Brain (organoid and tissue), 16 donors: ENCODE measurements at places on chromosomes 7 and 10.

DNA sequence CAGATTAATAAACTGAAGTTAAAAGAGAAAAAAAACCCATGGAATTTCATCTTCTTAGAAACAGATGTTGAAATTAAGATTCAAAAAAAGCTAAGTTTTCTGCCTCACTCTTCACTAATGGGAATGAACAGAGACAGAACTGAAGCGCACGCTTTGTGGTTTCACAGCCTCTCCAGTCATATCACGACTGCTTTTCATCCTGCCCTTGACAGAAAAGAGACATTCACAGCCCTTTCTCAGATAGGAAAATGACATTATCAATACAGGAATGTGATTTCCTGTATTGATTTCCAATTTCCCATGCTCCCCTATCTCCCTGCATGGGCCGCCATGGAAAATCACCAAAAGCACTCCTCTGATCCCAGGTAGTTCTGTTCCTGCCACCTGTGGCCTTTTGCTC lies 108.2 kb downstream of the PFKFB3 start:
- DNase-seq = no peak

DNA sequence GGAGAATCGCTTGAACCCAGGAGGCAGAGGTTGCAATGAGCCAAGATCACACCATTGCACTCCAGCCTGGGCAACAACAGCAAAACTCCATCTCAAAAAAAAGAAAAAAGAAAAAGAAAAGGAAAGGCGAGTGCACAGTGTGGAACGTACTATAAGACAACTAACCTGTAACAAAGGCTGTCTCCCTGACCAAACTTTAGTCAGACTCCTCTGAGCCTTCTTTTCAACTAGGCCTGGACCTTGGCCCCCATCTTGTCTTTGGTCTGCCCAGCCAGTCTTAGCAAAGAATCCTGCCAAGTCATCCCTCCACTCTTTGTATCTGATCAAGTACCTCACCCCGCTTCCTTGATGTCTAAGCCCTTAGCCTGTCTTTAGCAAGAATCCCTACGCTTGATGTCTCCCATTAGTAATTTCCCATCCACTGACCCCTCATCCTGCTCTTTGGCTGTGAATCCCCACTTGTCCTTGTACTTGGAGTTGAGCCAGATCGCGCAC lies 68.9 kb upstream of the KDM7A start:
- no peak for DNase-seq

GRCh38 chr7:22278660-22279059 lies 78.3 kb downstream of the RAPGEF5 start:
- DNase-seq = no peak

GRCh38 chr10:120979435-120980278 lies 128.5 kb downstream of the WDR11 start:
- peak; percentile 86 for DNase-seq

- DNase-seq = no peak
Measured at GRCh38 chr7:87199241-87199640, 20.3 kb downstream of the TMEM243 start.

- no peak for DNase-seq
Measured at GRCh38 chr10:32273336-32273735, 73.6 kb downstream of the EPC1 start.

DNA sequence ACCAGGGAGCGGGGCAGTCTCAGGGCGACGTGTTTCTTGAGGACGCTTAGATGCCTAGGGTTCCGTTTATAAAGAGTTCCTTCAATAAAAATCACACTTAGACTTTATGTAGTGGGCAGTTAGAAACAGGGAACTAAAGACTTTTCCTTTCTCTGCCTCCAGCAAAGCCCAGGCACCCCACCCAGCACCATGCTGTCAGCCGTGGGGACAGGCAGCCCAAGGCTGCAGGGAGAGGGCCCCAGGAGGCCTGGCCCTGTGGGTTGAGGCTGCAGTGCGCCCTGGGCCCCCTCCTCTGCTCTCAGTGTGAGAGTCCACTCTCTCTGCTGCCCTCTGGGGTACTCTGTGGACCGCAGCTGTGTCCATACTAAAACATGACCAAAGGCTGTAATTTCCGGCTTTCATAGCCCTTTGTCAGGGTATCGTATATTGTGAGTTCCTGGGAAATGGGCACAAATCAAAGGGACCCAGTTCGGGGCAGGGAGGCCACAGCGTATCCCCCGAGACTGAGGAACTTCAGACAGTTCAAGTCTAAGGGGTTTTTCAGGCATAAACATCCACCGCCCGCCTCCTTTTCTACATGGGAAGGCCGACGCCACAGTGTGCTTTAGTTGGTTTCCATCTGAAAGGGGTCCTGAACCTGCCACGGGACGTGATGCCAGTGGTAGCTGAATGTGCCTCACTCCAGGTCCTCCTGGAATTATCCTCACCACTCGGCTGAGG lies 59.7 kb downstream of the DNAJB6 start:
- no peak for DNase-seq

GRCh38 chr10:29583674-29584073 lies 51.1 kb downstream of the SVIL start:
- no peak for DNase-seq

GRCh38 chr10:22856444-22857074 lies 71.3 kb upstream of the ARMC3 start:
- no peak for DNase-seq

- DNase-seq = no peak
Measured at GRCh38 chr10:3467052-3467951, 294.7 kb upstream of the PITRM1 start.

GRCh38 chr10:24722131-24722675 lies 1.5 kb downstream of the ARHGAP21 start:
- DNase-seq = peak; percentile 52

DNA sequence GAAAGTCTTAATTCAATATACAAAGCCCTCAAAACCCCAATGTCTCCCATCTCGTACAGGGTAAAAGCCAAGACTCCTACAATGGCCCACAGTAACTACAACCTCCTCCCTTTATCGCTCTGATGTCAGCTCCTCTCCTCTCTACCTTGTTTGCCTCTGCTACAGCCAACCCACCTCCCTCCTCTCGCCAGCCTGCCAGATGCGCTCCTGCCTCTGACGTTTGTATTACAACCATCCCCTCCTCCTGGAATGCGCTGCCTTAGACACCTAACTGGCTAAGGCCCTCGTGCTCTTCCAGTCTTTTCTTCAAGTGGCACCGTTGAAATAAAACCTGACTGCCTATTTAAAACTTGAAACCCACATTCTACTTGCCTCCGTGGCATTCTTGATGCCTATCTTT lies 115.3 kb upstream of the MYO3A start:
- DNase-seq = no peak

- DNase-seq = no peak
Measured at GRCh38 chr10:24897326-24897926, 55.0 kb downstream of the PRTFDC1 start.

DNA sequence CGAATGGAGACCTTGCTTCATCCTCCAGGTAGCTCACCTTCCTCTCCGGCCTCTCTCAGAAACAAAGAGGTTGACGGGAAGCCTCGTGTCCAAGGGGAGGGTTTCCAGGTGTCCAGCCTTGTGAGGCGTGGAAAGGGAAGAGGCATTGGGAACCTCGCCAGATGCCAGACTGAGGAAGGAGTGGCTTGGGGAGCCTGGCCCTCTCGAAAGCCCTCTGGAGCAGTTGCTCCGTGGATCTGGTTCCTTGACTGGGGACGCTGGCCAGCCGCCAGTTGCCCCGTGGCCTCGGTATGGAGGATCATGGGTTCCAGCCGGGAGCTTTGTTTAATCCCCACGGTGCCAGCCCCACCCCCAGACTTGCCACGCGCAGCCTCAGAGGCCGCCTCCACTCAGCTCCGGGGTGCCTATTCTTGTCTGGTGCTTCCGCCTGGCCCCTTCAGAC lies 30.3 kb upstream of the SUN1 start:
- DNase-seq = no peak

- DNase-seq = no peak
Measured at GRCh38 chr7:79666472-79666871, 213.0 kb upstream of the MAGI2 start.

GRCh38 chr10:124966008-124966407 lies 24.1 kb downstream of the ZRANB1 start:
- DNase-seq = no peak

GRCh38 chr7:157002819-157003421 lies 7.5 kb downstream of the MNX1 start:
- no peak for DNase-seq

DNA sequence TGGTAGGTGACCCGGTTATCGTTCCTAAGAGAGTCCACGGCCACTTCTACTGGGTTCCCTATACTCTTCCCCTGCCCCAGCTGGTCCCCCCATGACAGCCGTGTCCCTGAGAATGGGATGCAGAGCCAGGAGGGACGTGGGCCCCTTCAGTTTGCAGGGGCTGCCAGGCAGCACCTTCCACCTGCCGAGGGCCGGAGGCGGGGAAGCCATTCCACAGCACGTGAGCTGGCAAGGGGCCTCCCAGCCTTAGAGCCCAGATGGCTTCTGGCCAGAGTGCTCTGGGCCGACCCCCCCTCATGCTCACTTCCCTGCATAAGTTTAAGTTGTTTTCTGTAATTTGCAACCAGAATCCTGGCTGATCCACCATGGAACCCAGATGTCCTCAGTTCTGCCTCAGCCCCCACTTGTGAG lies 39.0 kb downstream of the DIP2C start:
- DNase-seq = no peak

GRCh38 chr10:88858491-88858890 lies 6.8 kb upstream of the ANKRD22 start:
- DNase-seq = no peak

DNA sequence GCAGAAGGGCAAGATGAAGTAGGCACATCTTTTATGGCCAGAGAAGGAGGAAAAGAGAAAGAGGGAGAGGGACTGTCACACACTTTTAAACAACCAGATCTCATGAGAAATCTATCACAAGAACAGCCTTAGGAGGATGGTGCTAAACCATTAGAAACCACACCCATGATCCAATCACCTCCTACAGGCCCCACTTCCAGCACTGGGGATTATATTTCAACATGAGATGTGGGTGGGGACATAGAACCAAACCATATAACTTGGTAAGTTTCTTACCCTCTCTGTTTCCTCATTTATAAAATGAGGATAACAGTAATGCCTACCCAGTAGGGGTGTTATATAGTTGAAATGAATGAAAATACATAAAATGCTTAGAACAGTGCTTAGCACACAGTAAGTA lies 66.0 kb downstream of the CHCHD3 start:
- DNase-seq = no peak

DNA sequence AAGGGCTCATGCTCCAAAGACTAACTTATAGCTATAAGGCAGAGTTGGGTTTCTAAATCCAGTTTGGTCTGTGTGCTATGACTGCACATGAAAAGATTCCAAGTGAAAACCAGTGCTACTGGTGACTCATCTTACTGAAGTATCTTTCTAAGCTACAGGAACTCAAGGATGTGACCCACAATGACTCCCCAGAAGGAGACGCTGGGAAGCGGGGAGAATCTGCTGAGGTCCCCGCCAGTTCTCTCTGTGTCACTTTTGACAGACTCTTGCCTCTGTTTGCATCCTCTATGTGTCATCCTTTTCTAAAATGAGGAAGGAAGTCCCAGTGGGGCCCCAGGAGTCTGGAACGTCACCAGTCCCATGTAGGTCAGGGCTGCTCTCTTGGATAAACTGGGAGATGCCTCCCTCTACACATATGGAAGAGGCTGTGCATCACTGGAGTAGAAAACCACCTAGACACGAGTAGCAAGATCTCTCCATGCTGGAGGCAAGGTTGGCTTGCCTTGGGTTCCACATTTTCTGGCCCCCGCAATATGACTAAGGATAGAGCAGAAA lies 28.8 kb upstream of the GPR26 start:
- no peak for DNase-seq
